ENCODE measurements at places on chromosomes 11 and 22.

GRCh38 chr22:48581205-48581766, 1246.4 kb downstream of the BRD1 start:
- no peak for DNase-seq

GRCh38 chr22:29456211-29456671, 17.9 kb downstream of the RFPL1 start:
- peak; percentile 28 for DNase-seq

GRCh38 chr11:58628446-58628845, 6.0 kb downstream of the CNTF start:
- no peak for DNase-seq

GRCh38 chr11:20861322-20861721, 191.9 kb downstream of the NELL1 start:
- no peak for DNase-seq

- DNase-seq = no peak
Observed at GRCh38 chr22:21067901-21068680, 22.3 kb downstream of the LRRC74B start.

DNA sequence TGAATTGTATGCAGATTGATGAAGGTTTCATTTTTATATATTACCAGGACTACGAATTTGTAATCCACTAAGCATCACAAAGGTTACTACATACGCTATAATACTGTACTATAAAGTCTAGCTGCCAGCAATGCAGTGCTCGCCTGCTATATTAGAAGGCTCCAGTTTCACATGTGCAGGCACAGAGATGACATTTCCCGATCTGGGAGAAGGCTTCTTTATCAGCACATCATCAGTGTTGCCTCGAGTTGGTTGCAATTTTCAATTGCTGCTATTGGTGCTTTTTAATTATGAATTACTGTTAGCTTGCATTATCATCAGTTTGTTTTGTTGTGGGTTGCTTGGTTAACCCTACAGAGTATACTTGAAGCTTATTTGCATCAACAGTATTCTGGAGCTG, 143.2 kb upstream of the TEAD1 start:
- DNase-seq = no peak

DNA sequence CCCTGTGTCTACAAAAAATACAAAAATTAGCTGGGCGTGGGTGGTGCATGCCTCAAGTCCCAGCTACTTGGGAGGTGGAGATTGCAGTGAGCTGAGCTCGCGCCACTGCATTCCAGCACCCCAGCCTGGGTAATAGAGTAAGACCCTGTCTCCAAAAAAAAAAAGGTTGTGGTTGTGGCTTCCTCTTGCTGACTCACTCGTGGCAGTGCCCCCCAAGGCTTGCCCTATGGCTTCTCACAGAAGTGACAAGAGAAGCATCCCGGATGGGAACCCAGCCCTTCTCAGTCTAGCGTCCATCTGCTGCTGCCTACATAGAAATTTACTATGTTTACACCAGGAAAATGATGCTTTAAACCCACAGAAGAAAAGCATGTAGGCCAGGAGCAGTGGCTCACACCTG, 68.5 kb upstream of the PITPNB start:
- DNase-seq = no peak

DNA sequence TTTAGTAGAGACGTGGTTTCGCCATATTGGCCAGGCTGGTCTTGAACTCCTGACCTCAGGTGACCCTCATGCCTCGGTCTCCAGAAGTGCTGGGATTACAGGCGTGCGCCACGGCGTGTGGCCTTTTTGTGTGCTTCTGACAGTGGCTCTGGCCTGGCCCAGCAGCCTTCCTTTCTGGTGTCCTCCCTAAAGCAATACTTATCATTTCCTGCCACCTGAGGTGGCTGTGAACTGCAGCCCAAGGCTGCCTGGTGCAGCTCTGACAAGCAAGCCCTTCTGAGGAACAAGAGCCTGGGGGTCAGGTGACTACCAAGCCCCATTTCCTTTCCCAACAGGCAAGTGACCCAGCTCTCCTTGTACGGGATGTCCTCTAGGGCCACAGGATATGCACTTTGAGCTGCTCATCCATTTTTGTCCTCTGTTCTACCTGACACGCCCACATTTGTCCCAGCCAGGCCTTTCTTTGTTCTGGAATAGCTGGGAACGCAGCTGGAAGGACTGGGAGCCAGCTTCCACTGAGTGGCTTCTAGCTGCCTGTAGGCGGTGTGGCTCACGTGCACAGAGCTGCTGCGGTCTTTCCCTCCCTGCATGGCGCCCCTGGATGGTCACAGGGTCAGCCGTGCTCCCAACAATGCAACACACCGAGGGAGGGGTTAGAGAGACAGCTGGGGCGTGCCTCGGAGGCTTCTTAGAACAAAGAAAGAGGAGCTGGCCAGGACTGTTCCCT, 12.3 kb upstream of the BID start:
- DNase-seq = peak; percentile 79

DNA sequence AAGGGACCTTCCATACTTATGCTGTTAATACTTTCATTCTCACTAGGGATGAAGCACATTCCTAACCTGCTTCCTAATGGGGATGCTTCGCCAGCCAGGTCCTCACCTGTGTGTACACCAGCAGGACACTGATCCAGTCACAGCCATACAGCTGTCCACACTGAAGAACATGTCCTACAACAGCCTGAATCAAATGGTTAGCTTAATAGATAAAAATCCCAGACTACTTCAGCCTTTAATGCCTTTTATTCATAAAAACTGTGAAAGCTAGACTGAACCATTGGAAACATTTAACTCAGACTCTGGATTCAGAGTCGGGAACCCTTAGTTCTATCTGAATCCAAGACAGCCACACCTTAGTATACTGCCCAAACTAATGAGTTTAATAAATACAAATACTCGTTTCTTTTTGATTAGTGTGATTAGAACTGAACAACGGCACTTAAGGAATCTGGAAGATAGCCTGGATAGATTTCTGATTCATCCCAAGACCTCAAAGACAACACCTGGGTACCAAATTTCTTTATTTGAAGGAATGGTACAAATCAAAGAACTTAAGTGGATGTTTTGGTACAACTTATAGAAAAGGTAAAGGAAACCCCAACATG, 3.3 kb downstream of the FTH1 start:
- no peak for DNase-seq

DNA sequence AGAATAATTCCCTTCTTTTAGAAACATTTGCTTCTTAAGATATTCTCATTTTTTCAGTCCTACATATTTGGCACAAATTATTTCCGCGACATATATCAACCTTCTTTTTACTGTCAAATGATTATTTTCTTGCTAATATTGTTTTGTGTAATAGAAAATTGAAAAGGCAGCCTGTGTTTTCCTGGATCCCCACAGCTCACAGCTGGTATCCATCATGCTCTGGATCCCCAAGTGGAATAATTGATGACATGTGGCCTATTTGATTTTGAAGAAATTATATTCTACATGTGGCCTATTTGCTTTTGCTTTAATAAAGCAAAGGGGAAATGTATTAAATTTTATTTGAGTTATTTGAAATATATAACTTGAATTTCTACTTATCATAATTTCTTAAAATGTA, 199.4 kb upstream of the LUZP2 start:
- no peak for DNase-seq

DNA sequence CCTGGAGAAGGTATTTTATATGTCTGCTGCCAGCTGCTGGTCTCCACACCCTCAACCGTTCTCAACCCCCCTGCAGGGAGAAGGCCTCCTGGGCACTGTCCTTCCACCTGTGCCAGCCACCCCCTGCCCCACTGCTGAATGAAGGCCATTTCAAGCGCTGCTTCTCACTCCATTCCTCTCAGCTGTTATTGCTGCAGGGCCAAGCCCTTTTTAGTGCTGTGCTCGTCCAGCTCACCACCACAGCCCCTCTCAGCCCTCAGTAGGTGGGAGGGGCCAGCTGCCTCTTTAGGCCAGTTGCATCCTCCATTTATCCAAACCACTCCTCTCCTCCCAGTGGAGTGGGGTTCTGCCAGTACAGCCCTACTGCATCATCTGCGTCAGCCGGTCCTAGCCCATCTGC, 1.8 kb upstream of the WBP2NL start:
- no peak for DNase-seq

GRCh38 chr11:17014833-17015626, 816 bp upstream of the PLEKHA7 start:
- DNase-seq = peak; percentile 88

- no peak for DNase-seq
Observed at GRCh38 chr11:96199563-96200025, 143.4 kb downstream of the MAML2 start.

DNA sequence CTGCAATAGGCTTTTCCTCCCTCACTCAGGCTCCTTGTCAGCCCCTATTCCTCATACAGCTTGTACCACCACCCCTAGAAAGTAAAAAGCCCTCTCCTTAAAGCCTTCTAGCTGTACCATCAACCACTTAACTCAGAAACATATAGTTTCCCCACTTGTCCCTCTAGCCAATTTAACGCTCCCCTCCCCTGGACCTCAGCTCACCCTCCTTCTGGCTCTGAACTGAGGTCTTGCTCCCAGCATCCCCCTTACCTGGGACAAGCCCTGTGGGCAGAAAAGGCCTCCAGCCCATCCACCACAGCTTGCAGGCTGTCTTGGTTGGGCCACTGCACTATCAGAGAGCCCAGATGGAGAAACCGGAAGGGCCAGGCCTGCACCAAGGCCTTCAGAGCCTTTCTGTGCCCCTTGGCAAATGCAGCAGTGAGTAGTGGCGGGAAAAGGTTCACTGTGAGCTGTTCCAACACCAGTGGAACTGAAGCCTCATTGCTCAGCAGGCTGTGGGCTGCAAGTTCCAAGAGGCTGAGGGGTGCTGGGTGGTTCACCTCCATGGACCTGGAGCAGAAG, 12.4 kb upstream of the TOP3B start:
- peak; percentile 6 for DNase-seq

GRCh38 chr11:41996533-41996932, 537.1 kb upstream of the LRRC4C start:
- no peak for DNase-seq

DNA sequence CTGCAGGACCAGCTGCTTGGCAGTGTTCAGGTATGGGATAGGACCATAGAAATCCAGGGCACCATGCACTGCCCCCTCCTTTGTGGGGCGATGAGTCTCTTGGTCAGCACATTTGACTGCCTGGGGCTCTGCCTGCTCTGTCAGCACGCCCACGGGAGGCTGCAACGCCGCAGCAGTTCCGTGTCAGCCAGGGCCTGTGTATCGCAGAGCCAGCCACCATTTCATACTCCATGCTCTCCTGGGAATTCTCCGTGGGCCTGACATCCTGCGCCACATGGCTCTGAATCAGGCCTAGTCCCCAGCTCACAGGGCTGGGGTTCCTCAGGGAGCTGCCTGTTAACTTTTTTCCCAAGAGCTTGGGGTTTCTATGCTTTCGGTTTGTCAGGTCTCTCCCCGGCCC, 16.9 kb upstream of the RELT start:
- DNase-seq = no peak

- no peak for DNase-seq
Observed at GRCh38 chr11:106983261-106983660, 35.0 kb downstream of the GUCY1A2 start.

GRCh38 chr11:16902781-16903378, 111.3 kb downstream of the PLEKHA7 start:
- DNase-seq = no peak

- no peak for DNase-seq
Observed at GRCh38 chr11:118312328-118312727, 7.8 kb downstream of the CD3E start.

DNA sequence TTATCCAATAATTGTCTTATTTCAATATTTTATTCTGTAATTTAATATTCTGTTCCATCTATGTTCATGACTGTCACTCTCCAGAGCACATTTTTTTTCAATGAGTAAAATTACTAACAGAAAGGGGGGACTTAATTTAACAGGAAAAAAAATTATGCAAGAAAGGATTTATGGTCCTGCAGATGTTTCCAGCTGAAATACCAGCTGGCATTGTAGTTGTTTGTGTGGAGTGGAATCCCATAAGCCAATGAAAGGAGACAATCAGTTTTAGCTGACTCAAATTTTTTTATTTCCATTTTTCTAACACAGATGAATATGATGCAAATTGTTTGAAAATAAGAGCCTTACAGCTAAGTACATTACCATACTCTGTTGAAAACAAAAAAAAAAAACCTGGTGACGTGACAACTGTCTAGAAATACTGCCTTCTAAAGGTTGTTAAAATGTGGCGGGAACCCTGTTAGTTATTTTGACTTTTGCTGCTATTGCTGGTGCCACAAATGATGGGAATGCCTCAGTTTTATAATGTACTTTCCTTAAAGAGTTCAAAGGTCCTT, 389.1 kb downstream of the ETS1 start:
- DNase-seq = no peak

- DNase-seq = no peak
Observed at GRCh38 chr11:20238712-20239111, 78.4 kb upstream of the DBX1 start.

DNA sequence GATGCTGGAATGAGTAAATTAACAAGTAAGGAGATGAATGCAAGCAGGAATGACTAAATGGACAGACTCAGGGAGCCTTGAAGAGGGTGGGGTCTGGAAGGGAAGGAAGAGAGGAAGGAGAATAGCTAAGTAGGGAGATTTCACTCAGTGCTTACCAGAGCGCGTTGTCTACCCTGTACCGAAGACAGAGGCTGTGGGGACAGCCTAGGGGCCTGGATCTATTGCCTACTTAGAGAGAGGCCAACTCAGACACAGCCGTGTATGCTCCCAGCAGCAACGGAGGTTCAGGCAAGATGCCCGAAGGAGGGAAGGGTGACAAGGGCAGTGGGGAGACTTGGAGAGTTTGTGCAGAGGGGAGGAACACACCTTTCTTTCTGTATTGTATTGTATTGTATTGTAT, at the start of gene FOLR2:
Gene FOLR2 (plus strand): TSS at position 157 of the 400 bp plus-strand sequence. CDS start 1,791 bp downstream, outside the sequence.
- DNase-seq = no peak

- DNase-seq = no peak
Observed at GRCh38 chr11:10327254-10327653, 22.4 kb downstream of the ADM start.

- DNase-seq = no peak
Observed at GRCh38 chr11:96106645-96107044, 182.7 kb upstream of the MTMR2 start.

DNA sequence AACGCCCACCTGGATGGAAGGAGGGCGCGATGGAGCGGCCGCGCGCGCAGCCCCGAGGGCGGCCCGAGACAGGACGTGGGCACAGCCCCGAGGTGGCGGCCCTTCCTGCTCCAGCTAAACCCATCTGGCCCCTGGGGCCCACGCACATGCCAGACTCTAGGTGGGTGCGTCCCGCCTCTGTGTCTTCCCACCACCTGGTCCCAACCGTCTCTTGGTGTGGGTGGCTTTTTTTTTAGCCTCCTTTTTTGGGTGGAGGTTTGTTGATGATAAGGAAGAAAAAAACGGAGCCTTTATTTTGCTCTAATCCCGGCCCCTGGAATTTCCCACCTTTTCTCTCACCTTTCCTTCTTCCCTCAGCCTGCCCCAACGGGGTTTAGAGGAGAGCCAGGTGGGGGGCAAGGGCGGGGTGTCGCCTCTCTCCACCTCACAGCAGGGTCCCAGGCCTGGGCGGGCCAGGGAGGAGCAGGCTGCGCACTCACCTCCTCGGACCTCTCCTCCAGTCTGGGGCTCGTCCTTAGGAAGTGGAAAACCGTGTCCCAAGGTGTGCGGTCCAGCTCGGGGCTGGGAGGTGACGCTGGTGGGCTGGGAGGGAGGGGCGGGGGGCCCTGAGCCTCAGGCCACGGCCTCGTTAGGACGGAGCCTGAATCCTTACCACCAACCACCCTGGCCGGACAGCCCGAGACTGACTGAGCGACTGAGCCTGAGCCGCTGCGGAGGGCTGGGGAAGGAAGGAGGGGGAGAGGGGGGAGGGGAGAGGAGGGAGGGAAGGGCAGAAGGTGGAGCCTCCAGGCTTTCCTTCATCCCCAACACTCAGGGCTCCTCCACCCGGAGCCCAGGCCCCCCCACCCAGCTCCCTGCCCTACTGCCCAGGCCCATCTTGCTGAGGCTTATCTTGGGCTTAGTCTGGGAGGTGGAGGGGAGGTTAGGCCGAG, at the start of gene SOX10:
Gene SOX10 (minus strand): TSS at position 696 of the 932 bp plus-strand sequence. CDS start 771 bp downstream, outside the sequence.
- peak; percentile 92 for DNase-seq

- DNase-seq = no peak
Observed at GRCh38 chr22:46462726-46463371, 74.6 kb downstream of the CELSR1 start.
